ENCODE measurements at places on chromosomes 1 and 21.

DNA sequence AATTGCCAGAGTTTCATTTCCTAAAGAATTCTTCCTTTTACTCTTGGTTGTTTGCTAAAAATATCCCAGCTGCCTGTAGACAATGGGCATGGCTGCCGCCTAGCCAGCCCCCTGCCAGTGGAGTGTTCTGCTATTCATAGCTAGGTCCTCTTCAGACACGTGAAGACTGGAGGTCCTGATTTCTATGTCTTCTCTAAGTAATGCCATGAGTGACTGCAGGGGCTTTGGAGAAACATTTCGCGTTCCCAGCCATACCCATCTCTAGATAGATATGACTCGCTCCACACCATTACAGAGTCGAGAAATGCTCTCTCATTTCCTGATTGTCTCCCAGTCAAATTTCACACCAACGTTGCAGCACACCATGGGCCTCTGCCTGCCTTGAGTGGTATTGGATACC lies 99.5 kb upstream of the BACE2 start:
- DNase-seq, result no peak

GRCh38 chr1:208309771-208310170 lies 65.6 kb upstream of the PLXNA2 start:
- DNase-seq, result no peak

- no peak for DNase-seq
Measured at GRCh38 chr21:42248783-42249597, 30.1 kb downstream of the ABCG1 start.

- no peak for DNase-seq
Measured at GRCh38 chr1:100366209-100366525, 13.9 kb downstream of the CDC14A start.

GRCh38 chr1:47031059-47031458 lies 7.6 kb downstream of the CYP4X1 start:
- DNase-seq, result no peak

DNA sequence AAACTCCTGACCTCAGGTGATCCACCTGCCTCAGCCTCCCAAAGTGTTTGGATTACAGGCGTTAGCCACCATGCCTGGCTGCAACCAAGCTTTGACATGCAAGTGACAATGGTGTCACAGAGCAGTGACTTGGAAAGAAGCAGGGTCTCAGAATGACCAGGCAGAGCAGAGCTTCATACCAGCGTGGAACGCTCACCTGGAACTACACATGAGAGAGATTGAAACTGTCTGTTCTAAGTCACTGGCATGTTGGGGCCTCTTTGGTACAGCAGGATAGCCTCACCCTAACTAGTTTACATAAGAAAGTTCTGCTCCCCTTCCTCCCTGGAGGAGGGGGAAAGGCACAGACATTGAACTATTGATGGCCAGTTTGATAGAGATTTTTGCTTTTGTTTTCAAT lies 47.5 kb upstream of the ITPKB start:
- no peak for DNase-seq

- no peak for DNase-seq
Measured at GRCh38 chr1:153611356-153611755, 1.6 kb downstream of the S100A16 start.

DNA sequence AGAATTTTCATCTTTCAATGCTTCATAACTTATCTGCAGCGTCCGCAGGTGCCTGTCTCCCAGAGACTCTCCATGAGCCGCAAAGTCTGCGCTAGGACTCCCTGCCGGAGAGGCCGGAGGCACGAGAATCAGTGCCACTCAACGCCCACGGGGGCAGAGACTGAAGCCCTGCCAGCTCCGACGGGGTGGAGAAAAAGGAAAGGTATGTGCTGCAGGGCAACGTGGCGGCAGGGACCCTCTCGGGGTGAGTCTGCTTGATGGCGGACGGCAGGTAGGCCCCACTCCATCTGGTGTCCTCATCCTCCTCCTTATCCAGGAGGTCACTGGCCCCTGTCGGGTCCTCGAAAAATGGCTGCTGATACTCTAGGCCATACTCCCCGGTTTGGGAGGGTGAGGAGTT lies 21.9 kb upstream of the MRPS14 start:
- no peak for DNase-seq

DNA sequence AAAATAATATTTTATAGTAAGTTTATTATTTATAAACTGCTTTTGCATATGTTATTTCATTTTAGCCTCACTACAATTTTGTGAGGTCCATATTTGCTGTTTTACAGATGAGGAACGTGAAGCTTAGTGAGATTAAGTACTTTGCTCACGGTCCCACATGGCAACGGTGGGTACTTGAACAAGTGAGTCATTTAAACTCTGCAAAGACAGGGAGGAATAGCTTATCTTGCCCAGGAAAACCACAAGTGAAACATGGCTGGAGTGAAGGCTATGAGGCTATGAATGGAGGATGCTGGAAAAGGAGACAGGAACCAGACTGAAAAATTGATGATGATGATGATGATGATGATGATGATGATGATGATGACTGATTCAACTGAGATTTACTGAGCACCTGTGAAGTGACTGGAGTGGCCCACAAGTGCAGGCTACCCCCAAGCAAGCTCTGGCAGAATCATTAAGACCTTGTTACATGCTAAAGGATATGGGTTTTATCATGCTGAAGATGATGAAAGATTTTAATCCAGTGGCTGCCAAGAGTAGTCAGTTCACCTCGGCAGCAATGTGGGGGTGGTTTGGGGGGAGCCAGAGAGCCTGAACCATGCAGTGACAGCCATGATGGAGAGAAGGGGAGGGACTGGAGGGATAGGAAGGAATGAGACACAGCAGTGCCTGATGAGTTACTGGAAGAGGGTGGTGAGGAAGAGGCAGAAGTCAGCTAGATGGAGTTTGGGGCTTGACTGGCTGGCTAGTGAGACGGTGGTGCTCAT lies 1.4 kb upstream of the ABCA4 start:
- DNase-seq, result no peak

GRCh38 chr1:248793592-248793991 lies 32.1 kb downstream of the SH3BP5L start:
- DNase-seq, result no peak

DNA sequence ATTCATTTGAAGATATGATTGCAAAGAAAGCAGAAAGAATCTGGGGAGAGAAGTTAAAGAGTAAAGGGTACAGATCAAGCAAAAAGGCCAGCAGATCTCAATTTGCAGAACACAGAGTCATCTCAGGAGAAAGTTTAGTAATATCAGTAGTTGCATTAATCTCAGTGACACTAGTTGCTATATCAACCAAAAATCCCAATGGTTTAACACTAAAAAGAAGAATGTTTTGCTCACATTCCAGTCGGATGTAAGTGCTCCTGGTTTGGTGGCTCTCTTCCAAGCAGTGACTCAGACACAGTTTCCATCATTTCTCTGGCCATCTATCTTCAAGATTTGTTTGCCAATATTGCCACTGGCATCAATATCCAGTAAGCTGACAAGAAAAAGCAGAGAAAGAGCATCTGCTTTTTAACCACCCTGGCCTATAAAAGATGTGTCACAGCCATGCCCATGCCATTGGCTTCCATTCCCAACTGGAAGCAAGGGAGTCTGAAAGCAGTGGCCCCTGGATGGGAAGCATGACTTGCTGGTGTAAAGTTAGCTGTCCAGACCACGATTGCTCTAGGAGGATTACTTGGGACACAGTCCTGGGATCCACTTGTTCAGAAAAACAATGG lies 45.5 kb upstream of the AIM2 start:
- DNase-seq, result no peak

DNA sequence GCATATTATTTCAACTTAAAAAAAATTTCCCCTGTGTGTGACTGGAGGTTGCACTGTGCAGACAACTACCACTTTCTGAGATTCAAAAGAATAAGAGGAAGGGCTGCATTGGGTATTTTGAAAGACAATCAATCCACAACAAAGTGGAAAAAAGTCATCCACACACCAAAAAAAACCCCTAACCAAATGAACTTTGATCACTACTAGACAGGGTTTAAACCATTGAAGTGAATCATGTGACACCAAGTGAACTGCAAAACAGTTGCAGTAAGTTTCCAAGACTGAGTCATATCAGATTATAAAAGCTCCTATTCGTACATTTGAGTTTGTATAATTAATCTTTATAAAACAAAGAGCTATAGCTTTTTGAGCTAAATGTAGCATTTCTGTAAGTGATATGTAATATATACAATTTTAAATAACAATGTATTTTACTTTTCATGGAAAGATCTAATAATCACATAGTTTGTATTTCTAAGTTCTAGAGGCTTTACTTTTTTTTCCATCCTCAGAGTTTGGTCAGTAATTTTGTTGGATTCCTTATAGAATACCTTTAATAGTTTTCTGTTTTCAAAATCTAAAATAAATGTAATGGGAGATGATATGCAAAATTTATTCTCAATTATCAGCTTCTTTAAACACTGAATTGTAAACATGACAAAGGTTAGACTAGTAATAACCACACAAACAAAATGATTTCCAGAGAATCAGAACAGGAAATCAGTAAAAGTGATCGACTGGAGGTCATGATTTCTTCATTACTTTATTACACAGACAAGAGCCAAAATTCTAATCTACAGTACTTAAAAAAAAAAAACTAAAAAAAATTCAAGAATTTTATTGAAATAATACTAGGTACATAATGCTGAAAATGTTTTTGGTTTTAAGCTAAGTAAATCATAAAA lies 50.5 kb upstream of the GFI1 start:
- DNase-seq, result peak; percentile 25

DNA sequence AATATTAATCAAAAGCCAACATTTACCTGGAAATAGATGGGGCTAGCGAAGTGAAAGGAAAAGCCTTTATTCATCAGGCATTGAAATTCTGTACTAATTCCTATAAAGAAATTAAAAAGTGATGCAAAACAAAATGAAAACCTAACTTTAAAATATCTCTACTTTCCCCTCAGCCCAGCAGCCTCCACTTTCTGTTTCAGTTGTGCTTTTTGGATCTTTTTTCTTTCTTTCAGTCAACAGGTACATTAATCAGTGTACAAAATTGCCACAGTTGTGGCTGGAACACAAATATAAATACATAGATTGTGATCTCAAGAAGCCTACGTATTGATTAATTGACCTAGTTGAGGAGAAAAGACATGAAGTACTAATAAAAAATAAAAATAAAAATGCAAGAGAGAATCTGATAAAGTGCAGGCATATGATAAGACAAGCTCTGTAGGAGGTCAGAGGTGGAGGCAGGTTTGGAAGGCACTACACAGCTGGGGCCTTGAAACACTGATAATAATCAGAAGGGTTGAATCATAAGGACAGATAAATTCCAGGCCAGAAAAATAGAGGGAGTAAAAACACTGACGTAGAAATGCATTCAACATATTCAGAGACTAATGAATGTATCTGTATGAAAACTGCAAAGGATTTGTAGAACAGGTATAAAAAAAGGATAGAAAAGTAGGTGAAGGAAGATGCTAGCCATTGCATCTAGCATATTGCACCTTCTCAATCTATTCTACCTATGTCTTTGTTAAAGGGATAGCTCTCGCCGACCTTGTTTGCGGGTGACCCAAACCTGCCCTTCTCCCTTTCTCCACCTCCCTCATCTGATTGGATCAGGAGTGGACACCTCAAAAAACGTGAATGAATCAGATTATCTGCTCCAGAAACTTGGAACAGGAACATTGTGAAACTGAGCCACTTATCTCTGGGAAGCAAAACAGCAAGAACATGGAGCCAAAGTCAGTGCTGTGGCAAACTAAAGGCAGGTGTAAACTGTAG lies 607.8 kb upstream of the ADGRL2 start:
- no peak for DNase-seq

DNA sequence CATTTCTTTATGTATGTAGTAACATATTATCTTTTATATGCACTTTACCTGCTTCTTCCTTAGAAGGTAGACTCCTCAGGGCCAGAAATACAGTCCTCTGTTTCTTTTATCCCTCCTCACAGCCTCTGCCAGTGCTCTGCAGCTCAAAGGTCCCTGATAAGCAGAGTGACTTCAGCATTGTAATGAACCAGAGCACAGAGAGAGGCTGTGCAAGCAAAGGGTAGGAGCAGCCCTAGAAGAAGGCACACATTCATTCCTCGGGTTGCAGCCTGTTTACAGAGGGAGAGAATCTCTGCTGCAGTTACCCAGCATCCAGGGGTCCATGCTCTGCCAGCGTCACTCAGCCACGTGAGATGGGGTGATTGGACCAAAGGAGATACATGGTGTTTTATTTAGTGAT lies 101.1 kb downstream of the RHOU start:
- no peak for DNase-seq

GRCh38 chr1:55749975-55750627 lies 534.9 kb upstream of the USP24 start:
- DNase-seq, result no peak

DNA sequence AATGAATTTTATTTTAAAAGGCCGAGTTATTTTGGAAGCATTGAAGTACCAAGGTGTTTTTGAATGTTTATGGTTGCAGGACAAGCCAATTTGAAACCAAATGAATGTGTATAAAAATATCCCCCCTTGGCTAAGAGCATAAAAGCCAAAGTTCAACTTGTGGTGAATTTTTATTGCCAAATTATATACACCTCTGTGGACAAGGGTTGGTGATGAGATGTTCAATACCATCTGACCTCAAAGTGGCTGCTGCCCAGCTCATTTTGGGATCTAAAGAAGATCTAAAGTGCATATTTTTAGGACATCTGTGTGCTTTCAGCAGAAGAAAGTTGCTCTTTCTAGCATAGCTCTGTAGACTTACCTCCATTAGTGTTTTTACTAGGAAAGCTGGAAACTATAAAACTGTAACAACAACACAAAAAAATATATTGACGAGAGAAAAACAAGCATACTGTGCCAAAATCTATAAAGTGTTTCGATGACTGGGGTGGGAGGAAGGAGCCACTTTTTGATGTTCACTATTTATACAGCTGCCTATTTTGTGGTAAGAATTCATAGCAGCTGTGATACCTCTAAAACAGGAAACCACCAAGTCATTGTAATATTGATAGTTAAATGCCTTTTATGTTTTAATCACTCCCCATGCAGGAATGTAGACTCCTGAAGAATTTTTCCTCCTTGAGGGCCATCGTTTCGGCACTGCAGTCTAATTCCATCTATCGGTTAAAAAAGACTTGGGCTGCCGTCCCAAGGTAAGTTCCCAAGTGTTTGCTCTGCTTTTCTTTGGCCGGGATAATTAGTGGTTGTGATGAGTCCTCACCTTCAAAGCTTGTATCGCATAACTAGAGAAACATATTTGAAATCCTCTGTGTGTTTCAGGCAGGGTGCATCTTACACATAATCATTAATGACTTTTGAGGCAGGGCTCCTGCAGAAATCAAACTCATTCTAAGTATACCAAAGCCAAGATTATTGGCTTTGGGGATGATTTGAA lies 83.2 kb downstream of the RGL1 start:
- no peak for DNase-seq

GRCh38 chr1:90204023-90204590 lies 209.2 kb downstream of the ZNF326 start:
- no peak for DNase-seq

DNA sequence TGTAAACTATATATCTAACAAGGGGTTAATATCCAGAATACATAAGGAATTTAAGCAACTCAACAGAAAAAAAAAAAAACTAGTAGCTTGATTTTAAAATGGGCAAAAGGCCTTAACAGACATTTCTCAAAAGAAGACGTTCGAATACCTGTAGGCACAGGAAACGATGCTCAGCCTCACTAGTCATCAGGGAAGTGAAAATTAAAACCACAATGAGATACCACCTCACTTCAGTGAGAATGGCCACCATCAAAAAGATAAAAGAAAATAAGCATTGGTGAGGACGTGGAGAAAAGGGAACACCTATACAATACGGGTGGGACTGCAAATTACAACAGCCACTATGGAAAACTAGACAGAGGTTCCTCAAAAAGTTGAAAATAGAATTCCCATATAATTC lies 37.3 kb downstream of the NPHP4 start:
- DNase-seq, result no peak

Measured in activated naive CD4-positive, alpha-beta T cell treated with anti-CD3 and anti-CD28 coated beads, Interleukin-2, amount 10 ng/mL, durations not matched to agents 7 days and 5 days (primary cell).